Activated CD4-positive, alpha-beta memory T cell treated with anti-CD3 and anti-CD28 coated beads for 36 hours (primary cell): ENCODE measurements at places on chromosomes 12 and 14.

DNA sequence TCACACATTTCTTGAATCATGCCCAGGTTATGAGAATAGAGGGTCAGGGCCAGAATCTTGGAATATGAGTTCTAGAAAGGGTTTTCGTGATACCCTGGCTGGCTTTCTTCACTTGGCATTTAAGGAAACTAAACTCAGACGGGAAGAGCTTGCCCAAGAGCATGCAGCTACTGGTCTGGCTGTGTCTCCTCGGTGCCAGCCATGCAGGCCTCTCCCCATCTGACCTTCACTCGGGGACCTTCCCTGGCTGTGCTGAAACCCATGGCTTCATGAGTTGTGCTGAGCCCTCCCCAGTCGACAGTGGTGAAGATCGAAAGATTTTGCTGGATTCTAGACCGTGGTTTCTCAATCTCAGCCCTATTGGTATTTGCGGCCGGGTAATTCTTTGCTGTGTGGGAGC lies 38.0 kb downstream of the FOXN3 start:
- no peak for DNase-seq

GRCh38 chr14:90820958-90821357 lies 4.7 kb upstream of the TTC7B start:
- peak; percentile 91 for DNase-seq

DNA sequence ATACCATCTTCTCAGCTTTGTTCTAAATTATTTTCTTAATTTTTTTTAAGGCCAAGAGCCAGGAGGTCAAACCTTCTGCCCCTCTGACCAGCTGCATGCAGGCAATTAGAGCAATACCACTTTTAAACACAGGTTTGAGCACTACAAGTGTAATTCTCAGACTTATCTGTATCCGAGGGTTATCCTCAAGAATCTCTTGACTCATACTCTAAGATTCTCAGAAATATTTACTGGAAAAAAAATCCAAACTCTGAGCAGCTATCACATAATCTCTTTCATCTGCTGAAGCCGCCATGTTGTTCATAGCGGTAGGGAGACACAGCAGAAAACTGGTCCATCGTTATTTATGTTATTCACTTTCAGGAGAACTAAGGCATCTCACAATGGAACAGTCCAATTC lies 27.4 kb upstream of the PTHLH start:
- no peak for DNase-seq

GRCh38 chr12:13571035-13571434 lies 374.5 kb downstream of the EMP1 start:
- DNase-seq = no peak
